ENCODE measurements at places on chromosomes 6 and 20.

DNA sequence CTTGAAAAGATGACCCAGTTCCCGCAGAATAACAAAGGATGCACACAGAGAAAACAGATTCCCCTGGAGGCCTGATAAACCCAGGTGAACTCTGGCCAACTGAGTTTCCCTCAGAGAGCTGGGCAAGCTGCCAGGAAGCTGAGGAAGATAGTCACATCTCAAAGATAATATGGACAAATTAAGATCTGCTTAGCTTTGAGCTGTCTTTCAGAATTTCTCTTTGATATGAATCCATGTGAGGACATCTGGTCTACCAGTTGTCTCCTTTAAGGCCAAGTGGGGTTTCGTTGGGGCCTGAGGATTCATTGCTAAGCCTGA, 59.5 kb downstream of the ID4 start:
- DNase-seq, result peak; percentile 36

GRCh38 chr6:3447005-3447404, 9.8 kb downstream of the SLC22A23 start:
- DNase-seq, result no peak

- DNase-seq, result no peak
These were observed 53.5 kb upstream of the GCLC start for GRCh38 chr6:53598265-53598907.

DNA sequence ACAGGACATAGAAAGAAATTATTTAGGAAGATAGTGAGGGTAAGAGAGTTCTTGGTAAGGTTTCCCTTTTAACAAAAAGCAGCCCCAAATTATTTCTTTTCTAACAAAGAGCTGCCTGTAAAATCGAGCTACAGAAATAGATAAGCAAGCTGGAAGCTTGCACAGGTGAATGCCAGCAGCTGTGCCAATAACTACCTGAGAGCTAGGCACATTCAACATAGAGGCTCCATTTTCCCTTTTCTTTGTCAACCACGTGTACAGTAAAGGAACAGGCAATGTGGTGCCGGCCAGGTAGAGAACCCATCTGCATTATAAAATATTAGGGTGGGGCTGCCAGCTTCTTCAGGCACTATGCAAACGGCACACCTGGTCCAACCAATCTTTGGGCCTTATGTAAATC, 341.6 kb upstream of the JAG1 start:
- DNase-seq, result no peak

GRCh38 chr20:58790454-58790853, 60.2 kb downstream of the GNAS-AS1 start:
- DNase-seq, result peak; percentile 74

DNA sequence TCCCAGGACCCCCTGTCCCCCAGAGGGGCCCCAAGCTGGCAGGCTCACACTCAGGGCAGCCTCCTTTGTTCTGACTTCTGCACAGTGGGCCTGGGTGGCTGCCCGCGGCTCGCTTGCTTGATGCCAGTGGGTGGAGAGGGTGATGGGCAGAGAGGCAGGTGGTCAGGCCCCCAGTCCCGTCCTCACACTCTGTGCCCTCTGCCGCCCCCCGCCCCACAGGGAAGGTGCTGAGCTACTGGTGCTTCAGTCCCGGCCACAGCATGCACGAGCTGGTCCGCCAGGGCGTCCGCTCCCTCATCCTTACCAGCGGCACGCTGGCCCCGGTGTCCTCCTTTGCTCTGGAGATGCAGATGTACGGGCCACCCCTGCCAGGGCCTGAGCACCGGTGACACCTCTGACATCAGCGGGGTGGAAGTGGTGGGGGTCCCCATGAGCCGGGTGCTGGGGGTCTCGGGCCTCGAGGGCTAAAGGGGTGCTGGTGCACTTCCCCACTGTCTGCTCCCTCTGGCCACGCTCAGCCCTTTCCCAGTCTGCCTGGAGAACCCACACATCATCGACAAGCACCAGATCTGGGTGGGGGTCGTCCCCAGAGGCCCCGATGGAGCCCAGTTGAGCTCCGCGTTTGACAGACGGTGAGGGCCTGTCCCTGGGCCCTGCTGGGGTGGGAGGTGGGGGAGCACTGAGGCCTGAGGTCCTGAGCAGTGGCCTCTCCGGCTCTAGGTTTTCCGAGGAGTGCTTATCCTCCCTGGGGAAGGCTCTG, 8.9 kb upstream of the TNFRSF6B start:
- no peak for DNase-seq

All from M059J (cell line).